ENCODE measurements at places on chromosomes 4 and X.

DNA sequence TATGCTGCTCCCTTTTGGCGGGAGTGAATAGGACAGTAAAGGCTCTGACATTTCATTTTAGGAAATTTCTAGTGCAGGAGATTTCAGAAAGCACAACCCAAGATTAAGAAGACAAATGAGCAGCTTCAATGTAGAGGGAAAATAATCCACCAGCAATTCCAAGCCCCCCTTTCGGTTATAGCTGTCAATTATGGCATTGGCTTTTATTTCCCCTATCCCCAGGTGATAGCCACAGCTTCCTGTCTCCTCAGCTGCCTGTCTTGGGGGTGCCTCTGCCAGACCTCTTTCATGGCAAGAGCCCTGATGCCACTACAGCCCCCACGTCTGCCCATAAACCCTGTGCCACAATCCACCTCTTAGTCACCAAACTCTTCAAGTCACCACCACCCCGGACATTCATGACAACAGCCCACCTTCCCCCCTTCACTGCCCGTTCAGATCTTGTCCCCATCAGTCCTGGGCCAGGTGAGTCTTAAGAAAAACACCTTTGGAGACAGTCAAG lies 48.4 kb upstream of the CLNK start:
- DNase-seq = no peak

GRCh38 chr4:176484301-176484984 lies 164.7 kb downstream of the SPCS3 start:
- DNase-seq = no peak

DNA sequence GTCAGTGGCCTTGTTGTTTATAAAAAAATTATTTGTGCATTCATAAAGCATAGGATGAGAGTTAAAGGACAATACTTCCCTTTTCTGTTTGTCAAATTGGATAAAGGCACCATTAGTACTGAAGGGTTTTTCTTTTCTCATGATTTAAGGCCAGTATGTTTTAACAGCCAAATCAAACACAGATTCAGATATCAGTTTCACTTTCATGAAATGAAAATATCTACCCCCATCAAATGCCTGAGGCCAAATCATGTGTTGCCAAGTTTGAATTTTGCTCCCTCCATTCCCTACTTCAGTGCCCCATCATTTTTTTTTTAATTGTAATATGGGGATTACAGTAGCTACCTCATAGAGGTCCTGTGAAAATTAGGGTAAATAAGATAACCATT lies 745.9 kb downstream of the RPA4 start:
- no peak for DNase-seq

- no peak for DNase-seq
These were observed 20.2 kb downstream of the TMEM31 start for GRCh38 chrX:103730796-103731493.

DNA sequence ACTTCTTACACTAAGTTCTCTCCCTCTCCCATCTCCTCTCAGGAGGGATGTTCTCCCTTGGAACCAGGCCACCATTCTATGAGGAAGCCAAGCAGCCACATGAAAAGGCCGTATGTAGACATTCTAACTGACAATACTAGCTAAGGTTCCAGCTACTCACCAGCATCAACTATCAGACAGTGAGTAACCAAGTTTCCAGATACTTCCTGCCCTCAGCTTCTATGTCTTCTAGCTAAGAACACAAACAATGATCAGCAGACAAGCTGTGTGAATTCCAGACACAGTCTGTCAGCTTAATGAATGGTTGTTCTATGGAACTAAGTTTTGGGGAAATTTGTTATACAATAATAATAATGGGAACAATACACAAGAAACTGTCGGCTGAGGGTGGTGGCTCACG lies 50.8 kb downstream of the SMIM14 start:
- DNase-seq = no peak

GRCh38 chr4:81352446-81352835 lies 119.3 kb downstream of the RASGEF1B start:
- no peak for DNase-seq

- no peak for DNase-seq
These were observed 8.4 kb downstream of the TMEM271 start for GRCh38 chr4:567457-568350.

- DNase-seq = no peak
These were observed 10.1 kb upstream of the FMR1 start for GRCh38 chrX:147901461-147902126.

DNA sequence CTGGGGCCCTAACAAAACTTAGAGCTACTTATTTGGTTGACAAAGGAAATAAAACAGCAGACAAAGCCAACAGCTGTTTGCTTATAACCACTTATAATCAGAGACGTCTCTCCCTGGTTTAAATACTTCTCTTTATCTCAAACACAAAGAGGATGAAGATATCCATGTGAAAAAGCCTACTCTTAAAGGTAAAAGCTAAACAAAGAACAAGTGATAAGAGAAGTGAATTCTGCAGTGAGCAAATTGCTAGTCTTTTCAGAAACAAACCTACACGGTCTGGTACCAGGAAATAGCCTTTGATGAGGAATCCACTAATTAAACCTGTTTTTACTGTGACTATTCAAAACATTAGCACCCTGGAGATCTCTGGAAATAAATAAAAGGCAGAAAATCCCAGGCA lies 46.7 kb downstream of the GRIA3 start:
- no peak for DNase-seq

DNA sequence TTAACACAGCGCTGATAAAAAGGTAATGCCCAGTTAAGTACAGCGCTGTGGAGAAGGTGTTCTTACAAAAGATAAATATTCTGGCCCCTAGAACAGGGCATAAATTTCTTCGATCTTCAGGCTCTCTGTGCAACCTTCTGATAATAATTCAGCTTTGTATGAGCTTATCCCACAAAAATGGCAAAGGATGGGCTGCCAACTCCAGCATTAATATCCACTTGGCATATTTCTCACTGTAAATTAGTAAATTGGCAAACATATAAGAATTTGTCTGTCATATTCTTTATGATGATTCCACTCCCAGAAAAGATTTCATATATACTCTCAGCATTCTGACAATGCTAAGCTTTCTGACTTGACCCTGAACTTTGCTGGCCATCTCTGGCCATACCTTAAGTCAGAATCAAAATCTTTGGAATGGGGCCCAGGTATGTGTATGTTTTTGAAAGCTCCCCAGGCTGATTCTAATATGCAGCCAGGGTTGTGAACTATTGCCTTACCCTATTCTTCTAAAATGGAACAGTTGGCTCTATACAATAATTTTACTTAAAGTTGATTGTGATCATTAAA lies 134.8 kb downstream of the FRYL start:
- DNase-seq = no peak

DNA sequence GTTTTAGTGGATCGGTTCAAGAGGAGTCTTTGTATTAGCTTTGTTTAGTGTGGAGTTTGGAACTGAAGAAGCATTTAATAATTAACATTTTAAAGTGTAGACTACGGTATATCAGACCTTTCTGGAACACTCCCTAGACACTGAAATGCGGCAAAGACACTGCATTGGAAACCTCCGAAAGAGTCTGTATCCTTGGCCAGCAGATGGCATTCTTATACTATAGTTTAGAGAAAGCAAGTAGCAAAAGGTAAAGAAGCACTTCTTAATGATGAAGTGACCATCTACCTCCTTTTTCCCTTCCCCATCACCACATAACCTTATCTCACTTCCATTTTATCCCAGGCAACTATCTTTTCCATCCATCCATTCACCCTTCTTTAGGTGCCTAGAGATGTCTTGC lies 7.6 kb downstream of the FABP2 start:
- DNase-seq = no peak

DNA sequence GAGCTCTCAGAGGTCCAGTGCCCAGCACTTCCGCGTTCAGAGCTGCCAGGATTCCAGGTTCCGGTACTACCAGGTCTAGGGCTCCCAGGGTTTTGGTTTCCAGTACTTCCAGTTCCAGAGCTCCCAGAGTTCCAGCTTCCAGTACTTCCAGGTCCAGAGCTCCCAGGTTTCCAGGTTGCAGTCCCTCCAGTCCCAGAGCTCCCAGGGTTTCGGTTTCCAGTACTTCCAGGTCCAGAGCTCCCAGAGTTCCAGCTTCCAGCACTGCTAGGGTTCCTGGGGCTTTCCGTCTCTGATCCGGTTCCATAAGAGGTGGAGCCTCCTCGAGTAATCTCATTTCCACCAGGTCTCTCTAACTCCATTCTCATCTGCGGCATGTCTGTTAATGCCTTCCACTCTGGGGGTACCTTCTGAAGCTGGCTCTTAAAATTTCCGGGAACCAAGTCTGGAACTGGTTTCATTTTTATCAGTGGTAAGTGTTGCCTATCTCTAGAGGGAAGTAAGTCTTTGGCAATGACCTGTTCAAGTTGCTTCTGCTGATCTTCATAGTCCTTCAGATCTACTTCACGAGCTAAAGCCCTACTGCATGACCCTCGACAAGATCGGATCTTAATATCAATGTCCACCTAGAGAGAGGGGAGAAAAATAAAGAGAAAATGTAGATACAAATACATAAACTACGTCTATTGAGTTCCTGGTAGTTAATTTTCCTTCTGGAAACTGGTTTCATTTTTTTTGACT lies 4.1 kb downstream of the FGA start:
- no peak for DNase-seq

All from stimulated activated CD4-positive, alpha-beta T cell treated with anti-CD3 and anti-CD28 coated beads, Interleukin-4, amount 100 ng/mL, for 1 hour (primary cell).